Epithelial cell of prostate (primary cell): ENCODE measurements at places on chromosomes 13 and 19.

DNA sequence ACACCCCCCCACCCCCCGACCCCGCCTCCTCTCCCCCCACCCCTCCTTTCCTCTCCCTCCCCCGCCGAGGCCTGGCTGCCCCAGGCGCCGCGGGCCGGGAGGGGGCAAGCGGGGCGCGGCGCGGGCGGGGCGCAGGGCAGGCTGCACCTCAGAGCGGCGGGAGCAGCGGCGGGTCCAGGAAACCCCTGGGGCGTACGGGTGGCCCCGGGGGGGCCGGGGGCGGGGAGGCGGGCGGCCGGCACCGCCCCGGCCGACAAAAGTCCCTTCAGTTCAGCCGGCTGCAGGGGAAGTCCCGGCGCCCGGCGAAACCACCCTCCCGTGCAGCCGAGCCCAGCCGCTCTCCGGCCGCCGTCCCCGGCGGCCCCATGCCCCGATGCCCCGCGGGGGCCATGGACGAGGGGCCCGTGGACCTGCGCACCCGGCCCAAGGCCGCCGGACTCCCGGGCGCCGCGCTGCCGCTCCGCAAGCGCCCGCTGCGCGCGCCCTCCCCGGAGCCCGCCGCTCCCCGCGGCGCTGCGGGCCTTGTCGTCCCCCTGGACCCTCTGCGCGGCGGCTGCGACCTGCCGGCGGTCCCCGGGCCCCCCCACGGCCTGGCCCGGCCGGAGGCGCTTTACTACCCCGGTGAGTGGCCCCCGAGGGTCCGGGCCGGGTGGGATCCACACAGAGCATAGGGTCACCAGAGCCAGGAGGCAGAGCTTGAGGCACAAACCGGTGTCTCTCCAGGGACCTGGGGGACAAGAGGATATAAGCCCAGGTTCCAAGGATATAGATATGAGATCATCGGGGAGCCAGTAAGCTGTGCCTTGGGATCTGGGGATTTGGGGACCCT, at the start of gene BCL3:
BCL3 (plus strand) TSS at position 283 of the 829 bp plus-strand sequence; CDS start at position 366, 83 bp downstream.
- DNase-seq, result no peak

DNA sequence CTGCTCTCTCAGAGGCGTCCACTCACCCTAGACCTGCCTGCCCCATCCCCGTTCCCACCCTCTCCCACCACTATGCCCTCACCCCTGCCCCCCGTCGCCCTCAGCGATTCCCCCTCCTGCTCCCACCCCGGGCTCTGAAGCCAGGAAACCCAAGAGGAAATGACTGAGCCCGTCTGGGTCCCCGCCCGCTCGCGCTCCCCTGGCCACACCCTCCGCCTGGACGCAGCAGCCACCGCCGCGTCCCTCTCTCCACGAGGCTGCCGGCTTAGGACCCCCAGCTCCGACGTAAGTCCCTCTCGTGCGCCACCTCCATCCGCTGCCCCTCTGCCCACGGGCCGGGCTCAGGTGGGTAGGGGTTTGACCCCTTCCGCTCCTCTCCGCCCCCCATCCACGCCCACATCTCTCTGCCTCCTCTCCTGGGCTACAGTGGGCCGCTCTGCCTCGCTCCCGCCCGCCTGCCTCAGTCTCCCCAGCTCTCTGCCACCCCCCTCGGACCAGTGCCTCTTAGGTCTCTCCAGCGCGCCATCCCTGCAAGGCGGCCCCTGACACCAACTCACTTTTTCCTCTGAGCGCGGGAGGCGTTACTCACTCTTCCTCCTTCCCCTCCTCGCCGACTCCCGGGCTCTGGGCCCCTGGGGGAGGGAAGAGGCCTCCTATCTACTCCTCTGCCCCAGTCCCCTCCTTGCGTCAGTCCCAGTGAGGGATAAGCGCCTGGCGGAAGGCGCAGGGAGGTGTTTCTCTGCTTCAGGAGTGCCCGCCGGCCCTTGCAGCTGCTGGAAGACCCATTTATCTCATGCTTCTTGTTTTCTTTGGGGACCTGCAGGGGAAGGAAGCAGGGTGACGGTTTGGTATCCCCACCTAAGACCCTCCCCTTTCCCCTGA, at the start of gene FXYD5:
FXYD5 (plus strand) TSS at position 211 of the 882 bp plus-strand sequence. CDS start 816 bp downstream, outside the sequence.
- no peak for DNase-seq

DNA sequence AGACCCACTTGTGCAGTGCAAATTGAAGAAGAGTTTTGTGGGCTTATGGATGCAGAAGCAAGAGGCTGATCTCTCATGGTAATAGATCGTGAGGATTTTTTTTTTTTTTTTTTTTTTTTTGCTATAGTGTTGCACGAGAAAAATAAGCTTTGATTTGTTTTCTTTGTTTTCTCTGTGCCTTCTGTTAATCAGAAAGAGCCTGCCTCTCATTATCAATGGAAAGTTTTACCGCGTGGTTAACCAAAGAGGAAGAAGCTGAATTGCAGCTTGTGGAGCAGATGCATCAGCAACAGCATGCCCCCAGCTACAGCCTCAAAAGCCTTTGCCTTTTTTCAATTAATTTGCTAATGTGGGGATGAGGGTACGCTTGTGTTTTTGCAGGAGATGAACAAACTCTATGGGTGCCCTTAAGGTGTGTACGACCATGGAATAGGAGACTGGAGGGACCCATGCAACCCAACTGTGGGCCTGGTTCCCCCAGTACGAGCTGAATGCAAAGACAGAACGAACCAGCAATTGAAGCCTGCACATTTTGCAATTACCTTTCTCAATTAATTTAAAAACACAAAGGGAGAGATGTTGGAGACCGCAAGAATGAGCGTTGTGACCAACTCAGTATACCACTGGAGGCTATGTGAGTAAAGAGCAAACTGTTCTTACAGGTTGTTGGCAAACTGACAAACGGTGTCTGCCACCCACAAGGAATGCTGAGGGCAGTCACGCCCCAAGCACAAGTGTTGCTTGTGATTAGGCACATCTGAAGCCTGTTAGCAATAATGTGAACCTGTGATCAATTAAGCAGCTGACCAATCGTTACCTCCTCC, 58.6 kb upstream of the SPRY2 start:
- DNase-seq, result peak; percentile 76

- DNase-seq, result no peak
These were observed 19.4 kb downstream of the ACTN4 start for GRCh38 chr19:38666663-38667511.

DNA sequence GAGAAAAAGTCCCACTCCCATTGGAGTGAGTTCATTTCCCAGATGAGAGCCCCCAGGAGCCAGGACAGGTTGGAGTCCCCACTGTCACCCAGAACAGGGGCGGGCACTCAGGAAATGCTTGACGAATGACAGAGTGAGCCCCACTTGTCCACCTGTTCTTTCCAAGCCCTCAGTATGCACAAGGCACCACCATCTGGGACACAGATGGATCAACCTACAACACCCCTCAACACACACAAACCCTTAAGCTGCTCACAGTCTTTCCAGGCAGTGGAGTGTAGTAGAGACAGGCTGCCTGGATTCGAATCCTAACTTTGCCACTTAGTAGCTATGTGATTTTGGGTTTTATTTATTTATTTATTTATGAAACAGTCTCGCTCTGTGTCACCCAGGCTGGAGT, 8.0 kb downstream of the ARHGEF1 start:
- DNase-seq, result no peak

DNA sequence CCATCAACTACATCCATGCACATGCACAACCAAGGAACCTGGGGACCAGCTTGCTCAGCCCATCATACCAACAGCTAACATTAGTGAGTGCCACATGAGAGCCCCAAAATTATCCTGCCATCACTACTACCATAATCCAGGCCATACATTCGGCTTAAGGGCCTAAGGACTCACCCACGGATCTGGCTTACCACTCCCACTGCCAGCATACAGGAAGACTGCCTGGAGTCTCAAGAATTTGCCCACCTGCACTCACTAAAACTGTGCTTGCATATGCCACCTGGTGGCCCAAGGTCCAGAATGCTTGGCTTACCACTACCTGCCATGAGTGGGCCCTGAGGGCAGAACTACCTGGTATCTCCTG, 1562.9 kb upstream of the PRR20A start:
- DNase-seq, result no peak

DNA sequence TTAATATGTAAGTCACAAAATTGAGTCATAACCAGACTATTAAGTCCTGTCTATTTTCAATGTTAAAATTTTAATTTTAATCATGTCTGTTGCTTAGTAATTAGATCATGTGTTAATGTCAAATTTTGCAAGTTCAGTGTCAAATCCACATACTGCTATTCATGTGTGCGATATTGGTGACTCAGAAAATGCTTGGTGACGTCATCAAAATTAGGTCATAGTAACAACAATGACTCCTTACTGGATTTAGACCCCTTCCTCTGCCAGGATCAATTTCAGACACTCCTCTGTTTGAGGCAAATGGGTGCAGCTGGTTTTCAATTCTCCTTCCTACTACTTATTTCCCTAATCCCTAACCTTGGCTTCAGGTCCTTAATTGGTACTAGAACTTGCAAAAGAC, 1394.3 kb upstream of the SLC10A2 start:
- no peak for DNase-seq

GRCh38 chr13:43543331-43543730, 243.4 kb downstream of the ENOX1 start:
- no peak for DNase-seq

GRCh38 chr13:33971562-33971819, 153.5 kb downstream of the RFC3 start:
- DNase-seq, result no peak

GRCh38 chr19:7729211-7729610, 2.7 kb downstream of the CLEC4G start:
- DNase-seq, result no peak

- DNase-seq, result no peak
These were observed 404.2 kb upstream of the SGCG start for GRCh38 chr13:22776394-22777186.

DNA sequence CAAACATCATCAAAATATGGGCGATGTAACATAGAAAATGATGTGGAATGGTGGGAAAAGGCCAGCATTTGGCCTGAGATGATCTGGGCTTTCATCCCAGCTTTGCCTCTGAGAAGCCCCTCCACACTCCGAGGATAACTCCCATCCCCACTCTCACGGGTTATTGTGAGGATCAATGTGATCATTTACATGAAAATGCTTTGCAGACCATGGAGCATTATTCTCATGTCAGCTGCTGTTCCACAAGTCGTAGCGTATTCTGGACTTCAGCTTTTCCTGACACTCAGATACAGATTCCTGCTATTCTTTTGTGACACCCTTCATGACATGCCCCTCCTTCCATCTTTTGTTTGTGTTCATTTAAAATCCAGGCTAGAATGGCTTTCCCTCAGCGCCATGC, 86.5 kb downstream of the NUFIP1 start:
- no peak for DNase-seq

DNA sequence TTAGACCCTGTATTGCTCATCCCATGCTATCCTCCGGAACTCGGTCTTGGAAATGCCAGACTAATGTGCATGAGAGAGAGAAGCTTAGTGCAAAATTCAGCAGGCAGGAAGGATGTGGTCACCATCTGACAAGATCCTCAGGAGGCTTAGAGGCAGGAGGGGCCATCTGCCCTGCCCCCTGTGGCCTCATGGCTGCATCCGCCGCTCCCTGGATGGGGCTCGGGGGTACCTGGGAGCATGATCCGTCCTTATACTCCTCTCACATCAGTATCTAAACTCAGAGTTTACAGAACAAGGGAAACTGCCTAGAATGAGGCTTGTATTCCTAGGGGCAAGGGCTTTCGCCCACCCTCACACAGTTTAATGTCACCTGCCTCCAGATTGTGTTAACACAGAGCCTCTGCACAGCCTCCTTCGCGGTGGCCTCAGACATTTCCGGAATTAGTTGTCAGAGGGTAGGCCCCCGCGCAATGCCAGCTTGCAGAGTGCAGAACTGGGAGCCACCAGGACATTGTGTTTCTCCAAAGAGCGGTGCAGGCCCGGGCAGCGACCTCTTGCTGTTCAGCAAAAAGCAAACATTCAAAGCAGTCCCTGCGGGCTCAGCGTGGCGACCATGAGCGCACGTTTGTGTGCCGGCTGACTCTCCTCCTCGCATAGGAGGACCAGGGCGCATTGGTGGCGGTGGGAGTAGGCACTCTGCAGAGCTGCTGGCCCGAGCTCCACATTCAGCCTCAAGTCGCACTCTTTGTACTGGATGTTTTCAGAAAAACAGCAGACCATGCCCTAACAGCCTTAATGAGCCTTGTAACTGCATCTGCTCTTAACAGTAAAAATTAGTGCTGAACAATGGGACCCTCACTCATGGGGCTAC, 39.1 kb downstream of the GPR12 start:
- DNase-seq, result no peak

DNA sequence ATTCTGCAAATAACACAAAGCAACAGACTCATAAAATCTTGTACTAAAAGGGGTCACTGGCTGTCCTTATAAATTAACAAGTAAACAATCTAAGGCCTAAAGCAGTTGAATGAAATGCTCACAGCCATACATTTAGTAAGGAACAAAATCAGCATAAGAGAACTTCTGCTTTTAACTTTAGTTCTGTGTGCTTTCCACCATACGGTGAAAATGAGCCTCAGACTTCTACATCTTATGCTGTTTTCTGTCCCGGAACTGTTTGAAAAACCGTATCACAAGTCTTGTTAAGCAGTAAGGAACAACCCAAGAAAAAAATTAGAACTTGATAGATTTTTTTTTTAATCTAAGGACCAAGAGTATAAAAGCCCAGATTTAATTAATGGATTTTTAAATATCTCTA, 549.1 kb upstream of the MIR17HG start:
- no peak for DNase-seq

DNA sequence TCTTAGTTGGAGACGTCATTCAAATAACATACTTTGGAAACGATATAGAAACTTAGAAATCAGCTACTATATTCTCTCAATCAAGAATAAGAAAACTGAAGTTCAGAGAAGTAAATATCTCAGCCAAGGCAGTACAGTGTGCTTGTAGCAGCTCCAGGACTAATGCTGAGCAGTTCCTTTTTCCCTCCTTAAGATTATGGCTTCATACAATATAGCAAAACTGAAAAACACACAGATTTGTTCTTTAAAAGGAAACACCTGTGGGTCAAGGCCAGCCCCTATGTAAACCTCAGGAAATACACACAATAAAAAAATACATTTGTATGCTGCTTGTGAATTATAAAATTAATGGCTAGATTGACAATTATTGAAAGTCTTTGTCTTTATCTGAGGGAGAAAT, 212.7 kb upstream of the EDNRB start:
- DNase-seq, result no peak

DNA sequence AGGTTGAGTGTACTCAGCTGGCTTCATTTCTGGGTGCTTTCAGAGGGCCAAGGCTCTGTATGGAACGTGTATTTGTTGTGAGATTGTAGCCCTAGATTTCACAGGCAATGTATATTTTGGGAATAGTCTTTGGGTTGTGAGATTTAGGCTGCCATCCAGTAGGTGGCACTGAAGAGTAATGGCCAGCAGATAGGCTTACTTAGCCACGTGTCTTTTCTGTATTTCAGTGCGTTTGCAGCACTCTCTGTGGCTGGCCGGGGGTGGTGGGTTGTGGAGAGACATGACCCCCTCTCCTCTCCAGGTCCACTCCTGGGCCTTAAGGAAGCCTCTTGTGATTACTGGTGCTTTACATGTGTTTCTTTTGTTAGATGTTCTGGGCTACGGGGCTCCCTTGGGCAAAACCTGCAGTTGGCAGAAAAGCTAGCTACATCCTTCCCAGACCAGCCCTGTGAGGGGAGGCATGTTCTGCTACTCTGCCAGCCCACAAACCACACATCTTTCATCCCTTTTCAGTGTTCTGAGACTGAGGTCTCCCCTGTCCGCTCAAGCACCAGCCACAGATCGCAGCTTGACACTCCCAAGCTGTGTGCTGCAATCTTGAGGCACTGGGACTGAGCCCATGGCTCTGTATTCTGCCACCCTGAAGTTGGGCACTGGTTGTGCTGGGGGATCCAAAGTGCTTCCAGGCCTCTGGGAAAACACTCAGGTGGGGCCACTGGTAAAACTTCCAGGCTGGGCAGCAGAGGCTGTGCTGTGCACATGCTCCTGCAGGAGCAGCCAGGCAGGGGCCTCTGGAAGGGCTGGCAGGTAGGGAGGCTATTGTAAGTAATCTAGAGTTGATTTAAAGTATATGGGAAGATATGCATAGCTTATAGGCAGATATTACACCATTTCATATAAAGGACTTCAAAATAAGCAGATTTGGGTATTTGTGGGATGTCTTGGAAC, 1096.8 kb upstream of the PCDH20 start:
- DNase-seq, result no peak
